ENCODE measurements at places on chromosomes 2 and 18. TPM values are rescaled to one million over a fixed set of nuclear protein-coding genes. Genes with fewer than 3 reads are reported as not detected.

- no peak for DNase-seq
These were observed 1.8 kb downstream of the PRLH start for GRCh38 chr2:237568121-237568660.

GRCh38 chr2:88100489-88100858 is 27.4 kb downstream of the FABP1 start:
- DNase-seq: no peak

- DNase-seq: no peak
These were observed 92.2 kb upstream of the PID1 start for GRCh38 chr2:229363185-229363814.

GRCh38 chr2:15293262-15293937 is 267.7 kb downstream of the NBAS start:
- no peak for DNase-seq

Gene ADGRF3
- not detected for total RNA-seq

Gene CKAP2L
- total RNA-seq: 33.2 TPM
